Bronchial epithelial cell (primary cell): ENCODE measurements at places on chromosomes 6 and 20. TPM values are rescaled to one million over a fixed set of nuclear protein-coding genes. Genes with fewer than 3 reads are reported as not detected.

GRCh38 chr6:63897952-63898351, 262.4 kb downstream of the PHF3 start:
- no peak for DNase-seq

GSTA2 gene
- total RNA-seq, result not detected in 2 replicates

DNA sequence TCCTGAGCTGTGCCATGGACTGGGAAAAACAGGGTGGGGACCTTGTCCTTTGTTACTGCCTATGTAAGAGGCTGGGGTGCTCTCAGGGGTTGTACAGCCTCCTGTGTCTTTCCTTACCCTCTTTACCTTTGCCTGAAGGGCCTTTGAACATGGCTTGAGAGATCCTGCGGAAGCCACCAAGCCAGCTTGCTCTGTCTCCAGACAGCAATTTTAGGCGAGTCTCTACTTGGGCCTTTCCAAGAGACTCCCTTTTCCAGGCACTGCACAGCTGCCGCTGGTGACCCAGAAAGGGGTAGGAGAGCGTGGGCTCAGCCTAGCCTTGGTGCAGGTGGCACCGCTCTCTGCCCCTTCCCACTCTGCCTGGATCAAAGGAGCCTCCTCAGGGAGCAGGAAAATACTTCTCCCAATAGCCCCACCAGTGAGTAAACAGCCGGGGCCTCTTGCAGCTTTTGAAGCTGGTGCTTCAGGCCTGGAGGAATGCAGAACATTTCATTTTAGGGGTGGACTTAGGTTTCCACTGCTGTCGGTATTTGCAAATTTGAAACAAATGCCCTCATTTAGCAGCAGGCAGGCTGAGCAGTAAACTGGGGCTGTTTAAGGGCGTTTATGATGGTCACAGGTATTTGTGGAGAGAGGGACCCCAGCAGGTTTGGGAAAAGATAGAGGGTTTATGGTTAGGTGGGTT, 13.9 kb downstream of the PTK7 start:
- peak; percentile 18 for DNase-seq

- DNase-seq, result no peak
Measured at GRCh38 chr20:63273059-63273579, 506 bp downstream of the ARFGAP1 start.

DNA sequence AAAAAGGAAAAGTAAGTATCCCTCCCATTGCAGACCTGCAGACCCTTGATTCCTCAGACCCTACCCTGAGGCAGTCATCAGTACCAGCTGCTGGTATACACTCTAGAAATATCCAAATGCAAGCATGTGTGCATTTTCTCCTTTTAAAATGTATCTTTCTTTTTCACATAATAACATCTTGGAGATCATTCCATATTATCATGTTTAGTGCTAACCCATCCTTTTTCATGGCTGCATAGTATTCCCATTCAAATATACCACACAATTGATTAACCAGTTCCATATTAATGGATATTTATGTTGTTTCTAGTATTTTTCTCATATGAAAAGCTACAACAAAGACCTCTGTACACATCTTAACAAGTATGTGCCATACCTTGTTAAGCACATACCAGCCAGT, 70.8 kb downstream of the BLOC1S5 start:
- DNase-seq, result no peak

GRCh38 chr6:43926634-43927531, 156.9 kb downstream of the VEGFA start:
- peak; percentile 93 for DNase-seq
